ENCODE measurements at places on chromosomes 4 and X.

GRCh38 chr4:143251348-143251747, 66.6 kb downstream of the USP38 start:
- no peak for DNase-seq

DNA sequence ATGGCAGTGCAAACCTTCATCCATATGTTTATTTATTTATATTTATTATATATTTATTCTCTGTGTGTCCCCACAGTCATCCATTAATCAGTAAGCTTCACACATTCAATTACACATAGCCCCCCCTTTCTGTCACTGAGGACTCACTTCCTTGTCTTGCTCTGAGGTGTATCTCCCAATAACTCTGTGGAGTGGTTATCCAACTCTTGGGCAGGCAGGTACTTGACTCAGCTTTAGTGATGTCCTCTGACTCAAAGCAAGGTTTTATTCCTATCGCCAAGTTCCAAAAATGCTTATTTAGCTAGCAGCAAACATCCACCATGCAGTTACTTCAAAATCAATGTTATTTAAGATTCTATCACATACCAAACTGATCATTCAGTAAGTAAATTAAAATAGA, 25.2 kb upstream of the NDP start:
- no peak for DNase-seq

DNA sequence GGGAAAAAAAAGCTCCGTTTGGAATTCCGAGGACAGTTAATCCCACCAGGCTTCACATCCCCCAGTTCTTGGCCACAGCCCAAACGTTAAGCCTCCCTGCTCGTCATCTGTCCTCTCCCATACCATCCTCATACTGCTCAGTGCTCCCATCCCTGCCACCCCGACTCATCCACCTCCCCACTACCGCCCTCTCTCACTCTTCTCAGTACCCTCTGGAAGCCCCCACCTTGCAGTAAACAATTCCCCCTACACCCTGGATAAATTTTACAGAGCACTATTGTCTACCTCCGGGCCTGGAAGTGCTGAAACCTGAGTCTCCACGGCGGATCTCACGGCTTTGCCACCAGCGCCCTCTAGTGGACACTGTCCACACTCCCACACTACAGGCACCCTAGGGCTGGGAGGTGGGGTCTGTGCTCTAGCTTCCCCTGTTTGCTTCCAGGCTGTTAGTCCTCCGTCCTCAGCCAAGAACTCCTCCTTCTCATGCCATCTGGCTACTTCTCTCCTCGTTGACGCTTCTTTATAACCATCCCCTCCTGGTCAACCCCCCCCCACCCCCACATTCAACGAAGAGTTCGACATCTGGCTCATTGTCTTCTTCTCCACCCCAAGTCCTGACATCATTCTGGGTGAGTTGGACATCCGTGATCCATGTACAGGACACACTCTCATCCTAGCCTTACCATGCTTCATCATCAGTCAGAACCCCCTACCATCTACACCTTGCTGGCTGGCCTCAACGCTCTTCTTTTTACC, 54.5 kb downstream of the RTL9 start:
- DNase-seq: peak; percentile 19

- DNase-seq: peak; percentile 29
Measured at GRCh38 chrX:140712413-140713173, 3.0 kb downstream of the LINC00632 start.

DNA sequence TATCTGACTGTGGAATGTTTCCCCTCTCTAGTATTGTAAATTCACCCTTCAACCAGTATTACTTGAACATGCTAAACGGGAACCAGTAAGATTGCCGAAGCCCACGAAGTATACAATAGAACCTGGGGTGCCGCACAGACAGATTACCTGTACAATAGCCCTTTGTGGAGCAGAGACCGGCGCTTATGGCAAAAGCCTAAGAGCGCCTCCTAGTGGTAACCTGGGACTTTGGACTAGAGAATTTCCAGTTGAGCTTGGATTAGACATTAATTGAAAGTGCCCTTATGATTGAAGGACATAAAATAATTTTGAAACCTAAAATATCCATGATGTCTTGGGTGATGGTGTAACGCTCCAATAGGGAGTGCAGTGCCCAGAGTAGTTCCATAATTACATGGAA, 14.1 kb downstream of the ZNF157 start:
- DNase-seq: no peak

Data from hypothalamus (tissue), 51 donors.